ENCODE measurements at places on chromosomes 7 and 10.

DNA sequence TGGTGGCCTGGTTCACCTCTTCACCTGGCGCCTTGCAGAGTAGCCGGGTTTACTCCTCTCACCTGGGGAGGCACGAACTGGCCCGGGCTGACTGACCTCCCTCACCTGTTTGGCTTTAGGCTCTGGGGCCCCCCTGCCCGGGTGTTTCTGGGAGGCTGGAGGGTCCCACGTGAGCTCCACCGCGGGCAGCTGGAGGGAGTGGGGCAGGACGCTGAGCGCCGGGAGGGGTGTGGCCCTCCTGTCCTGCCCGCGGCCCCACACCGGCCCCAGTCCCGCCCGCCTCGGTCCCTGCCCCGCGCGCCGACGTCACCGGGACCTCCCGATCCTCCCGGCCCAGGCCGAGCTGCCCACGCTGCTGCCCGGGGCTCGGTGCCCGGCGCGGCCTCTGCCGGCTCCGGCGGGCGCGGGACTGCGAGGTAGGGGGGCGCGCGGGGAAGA is at the start of gene AMZ1:
TSS of gene AMZ1 (plus strand) at position 322 of the 438 bp plus-strand sequence. CDS start 12,250 bp downstream, outside the sequence.
- DNase-seq: no peak

- no peak for DNase-seq
Measured at GRCh38 chr10:6328699-6329423, 126.1 kb downstream of the PFKFB3 start.

- DNase-seq: no peak
Measured at GRCh38 chr10:3672220-3672619, 112.8 kb downstream of the KLF6 start.

DNA sequence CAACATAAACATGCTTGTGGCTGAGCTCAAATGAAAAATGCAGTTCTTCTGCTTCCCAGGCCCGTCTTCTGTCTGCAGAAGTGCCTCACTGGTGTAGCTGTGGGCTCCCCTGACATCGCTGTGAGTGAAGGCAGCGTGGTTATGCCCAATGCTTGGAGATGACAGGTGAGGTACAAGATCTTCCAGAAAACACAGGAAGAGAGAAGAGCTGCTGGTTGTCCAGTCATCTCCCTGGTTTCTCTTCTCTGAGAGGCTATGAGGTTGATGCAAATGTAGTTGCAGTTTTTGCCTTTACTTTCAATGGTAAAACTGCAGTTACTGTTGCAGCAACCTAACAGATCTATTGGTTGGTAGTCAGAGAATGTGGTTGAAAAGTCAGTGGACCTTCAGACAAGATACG is 223.6 kb downstream of the GATA3 start:
- DNase-seq: no peak
